ENCODE measurements at places on chromosomes 1 and 21. TPM values are rescaled to one million over a fixed set of nuclear protein-coding genes. Genes with fewer than 3 reads are reported as not detected.

DNA sequence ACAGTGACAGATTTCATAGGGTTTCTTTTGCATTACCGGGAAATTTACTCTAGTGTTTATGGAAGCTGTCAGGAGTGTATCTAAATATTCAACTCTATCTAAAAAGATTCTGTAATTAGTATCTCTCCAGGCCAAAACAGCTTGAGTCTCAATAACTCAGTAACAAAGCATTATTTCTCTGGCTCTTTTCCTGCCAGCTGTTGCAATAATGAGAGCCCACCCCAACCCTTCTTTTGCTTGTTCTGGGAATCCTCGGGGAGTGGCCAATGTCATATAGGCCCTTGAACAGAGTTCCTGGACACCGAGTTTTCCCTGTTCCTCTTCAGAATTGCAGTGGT, 120.1 kb upstream of the SGIP1 start:
- H3K4me1 ChIP-seq, result no peaks in the 10 kb centered on the region
- H3K27ac ChIP-seq, result no peak overlapping the region
- no peaks in the 10 kb centered on the region for H3K27me3 ChIP-seq
- no peak for DNase-seq

DNA sequence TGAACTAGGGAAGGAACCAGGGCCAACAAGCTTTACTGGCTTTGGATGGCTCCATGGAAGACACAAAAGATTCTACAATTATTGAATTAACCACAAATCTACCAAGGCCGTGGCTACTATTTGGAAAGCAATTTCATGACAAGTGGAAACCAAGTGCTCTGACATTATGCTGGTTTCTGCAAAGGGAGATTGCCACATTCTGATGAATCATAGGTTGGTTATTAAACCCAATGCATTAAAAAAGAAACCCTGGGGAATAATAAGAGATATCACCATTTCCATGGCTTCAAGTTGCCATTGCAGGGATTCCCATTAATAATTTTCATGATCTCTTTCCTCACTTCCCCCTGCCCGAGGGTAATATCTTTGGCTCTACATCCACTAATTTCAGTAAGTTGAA, 359.2 kb upstream of the NCAM2 start:
- no peak overlapping the region for H3K27ac ChIP-seq
- no peaks in the 10 kb centered on the region for H3K27me3 ChIP-seq
- H3K4me1 ChIP-seq, result no peaks in the 10 kb centered on the region
- H3K4me3 ChIP-seq, result no peak overlapping the region
- H3K36me3 ChIP-seq, result no peaks in the 10 kb centered on the region

Gene OLIG2
- total RNA-seq, result not detected

Gene KLHDC7A
- total RNA-seq, result not detected

Gene DEDD
- 54.6 TPM for total RNA-seq

GRCh38 chr1:76546354-76546933, 320.8 kb upstream of the ST6GALNAC5 start:
- no peaks in the 10 kb centered on the region for H3K36me3 ChIP-seq
- H3K4me1 ChIP-seq, result no peaks in the 10 kb centered on the region
- DNase-seq, result no peak

GRCh38 chr1:234154320-234155251, 218.7 kb upstream of the COA6 start:
- H3K27me3 ChIP-seq, result no peaks in the 10 kb centered on the region
- no peaks in the 10 kb centered on the region for H3K36me3 ChIP-seq
- DNase-seq, result peak; percentile 90
- no peaks in the 10 kb centered on the region for H3K4me1 ChIP-seq
- H3K4me3 ChIP-seq, result no peak overlapping the region

Gene RAVER2
- total RNA-seq, result 36.5 TPM

Gene FLG2
- not detected for total RNA-seq

Gene CSMD2
- 3.4 TPM for total RNA-seq

Gene CA14
- total RNA-seq, result 2.2 TPM

Gene LMO4
- 32.2 TPM for total RNA-seq

Gene DUSP23
- total RNA-seq, result 31.0 TPM

- H3K36me3 ChIP-seq, result no peaks in the 10 kb centered on the region
- H3K4me1 ChIP-seq, result no peaks in the 10 kb centered on the region
- H3K4me3 ChIP-seq, result no peak overlapping the region
- DNase-seq, result no peak
- H3K27ac ChIP-seq, result no peak overlapping the region
Observed at GRCh38 chr1:186518395-186518794, 57.5 kb upstream of the PDC start.

DNA sequence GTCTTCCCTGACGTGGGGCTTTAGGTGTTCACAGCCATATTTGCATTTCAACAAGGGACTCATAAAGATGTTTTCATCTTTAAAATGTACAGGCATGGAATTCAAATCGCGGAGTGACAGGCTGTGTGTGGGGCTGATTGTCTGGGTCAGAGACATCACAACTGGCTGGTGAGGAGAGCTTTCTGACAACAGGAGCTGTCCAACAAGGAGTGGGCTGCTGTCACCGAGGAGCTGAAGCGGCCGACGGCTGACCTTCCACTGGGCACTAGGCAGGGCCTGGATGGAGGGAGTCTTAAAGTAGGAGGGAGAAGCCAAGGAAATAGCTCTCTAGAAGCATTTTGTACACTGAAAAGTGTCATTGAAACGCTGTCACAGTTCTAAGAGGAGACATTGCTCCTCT, 30.5 kb upstream of the SCMH1 start:
- H3K4me1 ChIP-seq, result no peaks in the 10 kb centered on the region
- DNase-seq, result no peak
- no peaks in the 10 kb centered on the region for H3K27me3 ChIP-seq
- H3K36me3 ChIP-seq, result no peaks in the 10 kb centered on the region
- no peak overlapping the region for H3K27ac ChIP-seq
- no peak overlapping the region for H3K4me3 ChIP-seq

GRCh38 chr1:231724876-231725647, 98.5 kb downstream of the DISC1 start:
- no peaks in the 10 kb centered on the region for H3K27me3 ChIP-seq
- H3K4me1 ChIP-seq, result no peaks in the 10 kb centered on the region
- DNase-seq, result peak; percentile 69
- no peaks in the 10 kb centered on the region for H3K36me3 ChIP-seq
- H3K27ac ChIP-seq, result no peak overlapping the region

GRCh38 chr1:166136222-166136621, 30.6 kb downstream of the FAM78B start:
- H3K27me3 ChIP-seq, result peaks cover 4% of the 10 kb centered on the region
- H3K4me1 ChIP-seq, result no peaks in the 10 kb centered on the region
- H3K27ac ChIP-seq, result no peak overlapping the region
- no peak for DNase-seq
- no peaks in the 10 kb centered on the region for H3K36me3 ChIP-seq

Gene RORC
- total RNA-seq, result not detected

- H3K27ac ChIP-seq, result no peak overlapping the region
- H3K36me3 ChIP-seq, result no peaks in the 10 kb centered on the region
- no peaks in the 10 kb centered on the region for H3K27me3 ChIP-seq
- no peak overlapping the region for H3K4me3 ChIP-seq
- no peak for DNase-seq
Observed at GRCh38 chr1:55723001-55723400, 507.8 kb upstream of the USP24 start.

Gene FCAMR
- not detected for total RNA-seq

Gene GBP5
- 0.09 TPM for total RNA-seq

DNA sequence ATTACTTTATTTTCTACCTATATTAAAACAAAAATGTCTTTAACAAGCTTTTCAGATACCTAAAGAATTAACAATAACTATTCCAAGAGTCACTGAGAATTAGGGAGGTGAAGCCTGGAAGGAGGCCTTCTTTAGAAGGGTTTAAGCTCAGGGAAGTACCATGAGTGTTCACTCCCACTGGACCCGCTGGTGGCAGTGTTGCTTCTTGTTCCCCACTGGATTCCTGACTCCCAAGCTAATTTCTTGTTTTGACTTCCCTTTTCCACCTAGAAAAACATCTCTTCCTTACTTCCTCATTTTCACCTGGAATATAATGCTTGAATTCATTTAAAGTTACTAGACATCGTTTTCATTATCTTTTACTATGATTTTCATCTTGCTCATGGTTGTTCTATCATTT, 264.2 kb downstream of the HMCN1 start:
- no peak overlapping the region for H3K4me3 ChIP-seq
- no peaks in the 10 kb centered on the region for H3K27me3 ChIP-seq
- peaks cover 88% of the 10 kb centered on the region for H3K36me3 ChIP-seq
- peaks cover 20% of the 10 kb centered on the region for H3K4me1 ChIP-seq

- H3K27me3 ChIP-seq, result no peaks in the 10 kb centered on the region
- no peak overlapping the region for H3K4me3 ChIP-seq
- H3K4me1 ChIP-seq, result peaks cover 70% of the 10 kb centered on the region
- no peaks in the 10 kb centered on the region for H3K36me3 ChIP-seq
- no peak for DNase-seq
- no peak overlapping the region for H3K27ac ChIP-seq
Observed at GRCh38 chr21:15060543-15061175, 4.1 kb downstream of the NRIP1 start.

Gene GPA33
- total RNA-seq, result not detected

GRCh38 chr21:33374450-33375096, 28.6 kb upstream of the IFNGR2 start:
- H3K36me3 ChIP-seq, result no peaks in the 10 kb centered on the region
- DNase-seq, result peak; percentile 61
- H3K4me3 ChIP-seq, result no peak overlapping the region
- H3K4me1 ChIP-seq, result peaks cover 6% of the 10 kb centered on the region

- no peaks in the 10 kb centered on the region for H3K27me3 ChIP-seq
- no peak overlapping the region for H3K27ac ChIP-seq
- H3K4me1 ChIP-seq, result peaks cover 17% of the 10 kb centered on the region
Observed at GRCh38 chr1:201361652-201362504, 15.6 kb downstream of the TNNT2 start.

GRCh38 chr1:227712648-227713047, 22.5 kb downstream of the JMJD4 start:
- no peaks in the 10 kb centered on the region for H3K27me3 ChIP-seq
- no peak overlapping the region for H3K4me3 ChIP-seq
- no peaks in the 10 kb centered on the region for H3K4me1 ChIP-seq
- H3K27ac ChIP-seq, result no peak overlapping the region
- no peak for DNase-seq
- no peaks in the 10 kb centered on the region for H3K36me3 ChIP-seq

Gene INSRR
- total RNA-seq, result 0.15 TPM

GRCh38 chr1:184665360-184665759, 89.3 kb downstream of the EDEM3 start:
- H3K4me1 ChIP-seq, result peaks cover 5% of the 10 kb centered on the region
- no peaks in the 10 kb centered on the region for H3K36me3 ChIP-seq
- H3K4me3 ChIP-seq, result no peak overlapping the region
- H3K27me3 ChIP-seq, result no peaks in the 10 kb centered on the region

Gene TDRD10
- total RNA-seq, result not detected

- peaks cover 93% of the 10 kb centered on the region for H3K27me3 ChIP-seq
- no peak for DNase-seq
- H3K4me1 ChIP-seq, result no peaks in the 10 kb centered on the region
- H3K27ac ChIP-seq, result no peak overlapping the region
- H3K4me3 ChIP-seq, result no peak overlapping the region
- no peaks in the 10 kb centered on the region for H3K36me3 ChIP-seq
Observed at GRCh38 chr21:33033094-33033951, 7.6 kb downstream of the OLIG2 start.

Data from A673 (cell line).